OCI-LY7 (cell line): ENCODE measurements at places on chromosomes 2 and 18.

DNA sequence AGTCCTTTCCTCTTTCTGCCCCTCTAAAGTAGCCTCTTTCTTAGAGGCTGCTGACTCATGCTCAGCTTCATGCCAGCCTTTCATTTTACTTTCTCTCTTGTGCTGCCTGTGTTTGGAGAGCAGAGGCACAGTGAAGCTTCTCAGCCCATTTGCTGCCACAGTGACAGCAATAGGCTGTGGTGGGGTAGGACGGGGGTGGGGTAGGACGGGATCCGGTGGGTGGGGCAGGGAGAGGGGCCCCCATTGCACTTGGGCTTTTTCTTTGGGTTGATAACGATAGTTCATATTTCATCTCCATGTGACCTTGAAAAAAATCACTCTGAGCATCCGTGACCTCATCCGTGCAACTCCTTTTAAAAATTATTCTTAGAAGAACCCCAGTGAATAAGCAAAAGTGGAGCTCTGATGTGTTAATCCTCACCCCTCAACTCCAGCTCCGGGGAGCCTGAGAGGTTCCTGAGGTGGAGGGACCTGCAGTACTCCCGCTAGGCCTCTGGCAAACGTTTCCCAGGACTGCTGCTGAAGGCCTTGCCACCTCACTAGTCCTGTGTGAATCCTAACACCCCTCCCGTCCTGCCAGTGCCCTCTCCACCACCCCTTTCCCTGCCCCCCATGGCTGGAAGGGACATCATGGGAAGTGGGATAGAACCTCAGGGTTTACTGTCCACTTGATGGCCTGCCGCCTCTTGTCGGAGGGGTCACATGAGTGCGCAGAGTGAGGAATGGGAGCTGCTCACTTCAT is 70.8 kb downstream of the INPP4A start:
- DNase-seq: no peak

- DNase-seq: no peak
Observed at GRCh38 chr2:230227216-230227615, 1.7 kb downstream of the SP140 start.

DNA sequence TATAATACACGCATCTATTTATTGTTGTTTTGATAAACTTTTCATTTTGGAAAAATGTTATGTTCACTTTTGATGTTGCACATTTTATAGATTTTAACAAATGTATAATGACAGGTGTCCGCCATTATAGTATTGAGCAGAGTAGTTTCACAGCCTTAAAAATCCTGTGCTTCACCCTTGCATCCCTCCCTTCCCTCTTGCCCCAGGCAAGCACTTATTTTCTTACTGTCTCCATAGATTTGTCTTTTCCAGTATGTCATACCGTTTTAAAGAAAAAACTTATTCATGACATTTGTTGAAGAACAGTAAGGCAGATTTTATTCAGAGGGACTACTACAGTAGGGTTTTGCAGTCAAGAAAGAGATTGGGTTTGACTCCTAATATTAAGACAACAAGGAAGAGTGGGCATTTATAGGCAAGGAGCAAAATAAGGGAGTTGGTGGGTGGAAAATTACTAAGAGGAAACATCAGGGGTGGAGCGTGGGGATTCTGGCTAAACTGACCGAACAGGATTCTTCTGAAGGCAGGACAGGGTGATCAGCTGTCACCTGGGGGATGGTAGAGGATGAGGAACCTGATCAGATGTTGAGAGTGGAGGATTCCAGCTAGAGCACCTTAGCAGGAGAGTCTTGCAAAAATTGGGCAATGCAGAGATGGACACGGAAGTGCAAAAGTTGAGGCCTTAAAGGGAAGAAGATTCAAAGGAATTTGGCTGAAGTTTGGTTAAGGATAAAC is 108.8 kb downstream of the NCK2 start:
- no peak for DNase-seq

- DNase-seq: peak; percentile 59
Observed at GRCh38 chr18:61972389-61973264, 79.8 kb upstream of the RNF152 start.
